ENCODE measurements at places on chromosomes 7 and 10.

DNA sequence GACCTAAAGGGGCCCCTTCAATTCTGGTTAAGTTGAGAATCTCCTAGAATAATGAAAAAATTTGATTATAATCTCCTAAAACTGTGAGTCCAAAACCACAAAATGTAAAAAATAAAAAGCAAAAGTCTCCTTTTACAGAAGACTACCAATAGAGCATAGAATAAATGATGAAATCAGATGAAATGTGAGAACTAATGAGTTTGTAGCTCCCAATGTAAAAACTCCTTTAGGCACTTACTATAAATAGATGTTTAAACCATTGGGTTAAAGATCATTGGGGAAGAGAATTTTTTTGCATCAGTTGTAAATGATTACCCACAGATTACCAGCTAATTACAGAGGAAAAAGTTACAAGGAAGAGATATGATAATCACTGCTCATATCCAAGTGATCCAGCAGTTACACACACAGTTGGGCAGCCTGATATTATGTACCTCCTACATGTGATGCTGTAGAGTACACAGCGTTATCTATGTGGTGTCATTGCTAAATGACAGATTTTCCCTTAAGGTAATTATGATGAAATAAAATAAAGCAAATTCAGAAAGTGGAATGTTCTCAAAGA is 282.7 kb upstream of the SEMA3D start:
- DNase-seq: no peak

DNA sequence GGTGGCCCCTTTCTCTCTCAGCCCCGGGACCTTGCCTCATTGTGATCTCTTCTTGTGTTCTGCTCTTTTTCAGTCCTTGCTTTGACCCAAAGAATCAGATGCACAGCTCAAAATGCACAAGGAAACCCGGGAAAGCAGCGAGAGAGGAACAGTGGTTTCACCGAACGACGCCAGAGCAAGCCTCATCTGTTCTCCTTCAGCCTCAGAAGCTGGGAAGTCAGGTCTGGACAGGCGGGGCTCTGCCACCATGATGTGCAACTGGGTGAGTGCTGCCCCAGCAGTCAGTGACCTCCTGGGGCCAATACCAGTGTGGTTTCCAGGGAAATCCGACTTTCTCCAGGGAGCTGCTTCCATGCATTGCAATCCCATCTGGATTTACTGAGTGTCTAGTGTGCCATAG is 133.4 kb downstream of the PRKCQ start:
- no peak for DNase-seq

- no peak for DNase-seq
Measured at GRCh38 chr7:75814407-75814947, 871 bp upstream of the CCL24 start.

DNA sequence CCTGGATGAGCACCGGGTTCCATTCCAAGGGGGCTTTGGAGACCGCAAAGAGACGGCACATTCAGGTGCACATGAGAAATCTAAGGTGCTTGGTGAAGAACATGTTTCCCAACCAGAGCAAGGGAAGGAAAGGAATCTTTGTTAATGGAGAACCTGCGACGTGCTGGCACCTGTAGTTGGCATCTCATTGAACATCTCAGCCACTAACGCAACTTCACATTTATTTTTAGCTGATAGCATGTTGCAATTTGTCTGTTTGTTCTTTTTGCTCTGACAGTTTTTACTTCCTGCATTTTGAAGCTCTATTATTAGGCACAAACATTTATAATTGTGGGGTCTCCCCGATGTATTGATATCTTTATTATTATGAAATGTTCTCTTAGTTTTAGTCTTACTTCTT is 316.7 kb downstream of the TCERG1L start:
- DNase-seq: no peak

- no peak for DNase-seq
Measured at GRCh38 chr7:137978464-137979237, 23.2 kb downstream of the CREB3L2 start.

Data from right hindlimb (tissue), 1 donor.